Activated CD8-positive, alpha-beta memory T cell treated with anti-CD3 and anti-CD28 coated beads, Interleukin-2, amount 10 ng/mL, durations not matched to agents 7 days and 5 days (primary cell): ENCODE measurements at places on chromosomes 12 and 14.

GRCh38 chr12:3135522-3136461 lies 58.6 kb downstream of the TSPAN9 start:
- H3K36me3 ChIP-seq = no peaks in the 10 kb centered on the region
- no peaks in the 10 kb centered on the region for H3K4me1 ChIP-seq
- DNase-seq = peak; percentile 56
- H3K4me3 ChIP-seq = no peak overlapping the region

GRCh38 chr12:49048953-49049352 lies 11.6 kb downstream of the KMT2D start:
- no peak overlapping the region for H3K4me3 ChIP-seq
- DNase-seq = no peak
- H3K4me1 ChIP-seq = peaks cover 5% of the 10 kb centered on the region
- peaks cover 64% of the 10 kb centered on the region for H3K36me3 ChIP-seq

DNA sequence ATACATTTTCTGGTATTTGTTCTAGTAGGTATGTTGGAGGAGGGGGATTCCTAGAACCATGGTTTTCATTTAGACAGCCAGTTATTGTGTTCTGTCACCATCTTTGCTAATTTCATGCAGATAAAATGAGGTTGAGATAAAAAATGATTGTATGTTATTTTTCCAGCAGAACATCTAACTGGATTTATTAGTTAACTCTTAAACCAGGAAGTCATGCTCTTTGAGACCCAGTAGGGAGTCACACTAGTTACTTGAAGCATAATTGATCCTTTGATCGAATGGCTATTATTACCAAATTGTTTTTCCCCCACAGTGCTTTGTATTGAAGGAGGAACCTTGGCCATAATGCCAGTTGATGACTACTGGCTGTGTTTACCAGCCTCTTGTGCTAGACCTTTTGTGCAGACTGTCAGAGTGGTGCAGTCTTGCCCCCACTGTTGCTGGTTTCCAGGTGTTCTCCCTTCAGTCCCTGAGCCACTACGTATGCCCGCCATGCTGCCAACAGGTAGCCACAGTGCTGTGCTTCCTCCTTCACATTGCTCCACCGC lies 6.0 kb downstream of the EID3 start:
- no peak overlapping the region for H3K4me3 ChIP-seq
- H3K27ac ChIP-seq = no peak overlapping the region
- no peak for DNase-seq
- H3K27me3 ChIP-seq = no peaks in the 10 kb centered on the region
- peaks cover 42% of the 10 kb centered on the region for H3K36me3 ChIP-seq

- DNase-seq = no peak
- H3K27ac ChIP-seq = no peak overlapping the region
- peaks cover 18% of the 10 kb centered on the region for H3K4me1 ChIP-seq
- H3K36me3 ChIP-seq = peaks cover 41% of the 10 kb centered on the region
- H3K27me3 ChIP-seq = no peaks in the 10 kb centered on the region
- H3K4me3 ChIP-seq = no peak overlapping the region
Observed at GRCh38 chr12:25072906-25073650, 121.9 kb downstream of the DNAI7 start.
